ENCODE measurements at places on chromosomes 6 and 20. TPM values are rescaled to one million over a fixed set of nuclear protein-coding genes. Genes with fewer than 3 reads are reported as not detected.

- no peaks in the 10 kb centered on the region for H3K27me3 ChIP-seq
- no peaks in the 10 kb centered on the region for H3K4me1 ChIP-seq
- H3K4me3 ChIP-seq, result no peak overlapping the region
- no peaks in the 10 kb centered on the region for H3K36me3 ChIP-seq
These were observed 78.6 kb upstream of the PLN start for GRCh38 chr6:118469468-118469867.

DNA sequence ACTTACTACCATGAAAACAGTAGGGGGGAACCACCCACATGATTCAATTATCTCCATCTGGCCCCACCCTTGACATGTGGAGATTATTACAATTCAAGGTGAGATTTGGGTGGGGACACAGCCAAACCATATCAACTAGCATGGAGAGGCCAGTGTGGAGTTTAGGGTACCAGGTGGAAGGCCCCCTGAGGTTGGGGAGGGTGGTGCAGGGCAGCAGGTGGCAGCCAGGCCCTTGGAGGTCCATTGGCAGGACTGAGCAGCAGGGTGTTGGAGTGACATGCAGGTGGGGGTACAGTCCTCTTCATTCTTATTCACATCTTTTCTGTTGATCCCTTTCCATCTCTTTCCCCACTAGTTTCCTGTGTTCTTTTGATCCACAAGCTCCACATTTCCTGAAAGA is 42.9 kb downstream of the PHACTR3 start:
- H3K4me3 ChIP-seq, result no peak overlapping the region
- no peak overlapping the region for H3K27ac ChIP-seq
- peaks cover 8% of the 10 kb centered on the region for H3K27me3 ChIP-seq
- no peaks in the 10 kb centered on the region for H3K36me3 ChIP-seq

GRCh38 chr6:163419413-163420288 is 5.1 kb downstream of the QKI start:
- no peaks in the 10 kb centered on the region for H3K36me3 ChIP-seq
- peaks cover 52% of the 10 kb centered on the region for H3K4me1 ChIP-seq
- no peaks in the 10 kb centered on the region for H3K27me3 ChIP-seq
- no peak overlapping the region for H3K27ac ChIP-seq
- DNase-seq, result no peak
- no peak overlapping the region for H3K4me3 ChIP-seq

- peaks cover 71% of the 10 kb centered on the region for H3K27me3 ChIP-seq
- H3K4me1 ChIP-seq, result peaks cover 10% of the 10 kb centered on the region
- no peak overlapping the region for H3K4me3 ChIP-seq
- H3K27ac ChIP-seq, result no peak overlapping the region
- no peaks in the 10 kb centered on the region for H3K36me3 ChIP-seq
These were observed 4.9 kb downstream of the TBXT start for GRCh38 chr6:166162599-166163342.

DNA sequence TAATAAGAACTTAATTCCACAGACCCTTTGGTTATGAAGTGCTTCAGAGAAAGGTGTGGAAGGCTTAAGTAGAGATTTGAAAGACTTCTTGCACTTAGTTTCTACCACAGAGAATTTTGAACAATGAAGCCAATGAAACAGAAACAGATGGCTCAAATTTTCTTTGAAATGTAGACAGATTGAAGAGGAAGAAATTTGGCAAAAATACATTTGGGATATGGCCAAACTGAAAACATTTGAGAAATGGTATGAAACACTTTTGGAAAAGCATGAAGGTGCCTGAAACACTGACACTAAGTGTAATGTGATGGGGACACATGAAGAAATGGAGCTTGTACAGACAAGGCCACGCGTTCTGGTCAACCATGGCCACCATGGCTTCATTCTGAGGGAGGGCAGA is 272.4 kb upstream of the EXOC2 start:
- no peak overlapping the region for H3K4me3 ChIP-seq
- no peaks in the 10 kb centered on the region for H3K27me3 ChIP-seq
- no peak for DNase-seq
- no peaks in the 10 kb centered on the region for H3K36me3 ChIP-seq
- no peak overlapping the region for H3K27ac ChIP-seq

- no peaks in the 10 kb centered on the region for H3K27me3 ChIP-seq
- no peak for DNase-seq
- no peaks in the 10 kb centered on the region for H3K36me3 ChIP-seq
- H3K27ac ChIP-seq, result no peak overlapping the region
- 0 out of 2 replicates have a peak, but pooled peaks cover 7% of the 10 kb centered on the region for H3K4me1 ChIP-seq
These were observed 183.0 kb upstream of the PHACTR1 start for GRCh38 chr6:12533586-12533985.

DNA sequence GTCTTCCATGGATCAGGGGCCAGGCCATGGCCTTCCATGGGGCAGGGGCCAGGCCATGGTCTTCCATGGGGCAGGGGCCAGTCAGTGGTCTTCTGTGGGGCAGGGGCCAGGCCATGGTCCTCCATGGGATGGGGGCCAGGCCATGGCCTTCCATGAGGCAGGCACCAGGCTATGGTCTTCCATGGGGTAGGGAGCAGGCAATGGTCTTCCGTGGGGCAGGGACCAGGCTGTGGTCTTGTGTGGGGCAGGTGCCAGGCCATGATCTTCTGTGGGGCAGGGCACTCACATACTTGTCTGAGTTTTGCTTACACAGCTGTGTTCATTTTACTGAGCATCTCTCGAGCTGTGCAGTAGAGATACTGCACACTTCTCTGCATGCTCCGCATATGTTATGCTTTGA is 57.3 kb upstream of the THBS2 start:
- H3K4me3 ChIP-seq, result no peak overlapping the region
- H3K27ac ChIP-seq, result no peak overlapping the region
- no peaks in the 10 kb centered on the region for H3K4me1 ChIP-seq
- no peaks in the 10 kb centered on the region for H3K27me3 ChIP-seq
- no peak for DNase-seq

CCM2L gene
- total RNA-seq, result 13.3 TPM

Measured in GM23338 (cell line).